ENCODE measurements at places on chromosomes 5 and 9.

GRCh38 chr9:114385397-114386181 is 2.2 kb downstream of the AKNA start:
- peak; percentile 87 for DNase-seq

DNA sequence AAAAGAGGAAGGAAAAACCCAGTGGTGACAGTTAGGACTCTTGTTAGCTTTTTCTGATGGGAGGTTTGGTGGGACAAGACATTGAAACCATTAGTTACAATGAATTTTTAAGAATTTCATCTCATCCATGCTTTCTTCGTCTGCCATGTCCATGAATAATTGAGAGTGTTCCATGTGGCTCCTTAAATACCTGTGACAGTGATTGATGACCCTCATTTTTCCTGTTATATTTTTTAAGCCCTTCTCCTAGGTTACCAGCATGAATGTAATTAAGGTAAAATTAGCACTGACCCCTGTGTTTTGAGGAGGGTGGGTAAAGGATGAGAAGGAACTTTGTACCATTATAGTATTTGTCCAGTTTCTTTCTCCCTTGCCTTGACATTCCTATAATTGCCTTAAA is 23.5 kb upstream of the PHF2 start:
- no peak for DNase-seq

DNA sequence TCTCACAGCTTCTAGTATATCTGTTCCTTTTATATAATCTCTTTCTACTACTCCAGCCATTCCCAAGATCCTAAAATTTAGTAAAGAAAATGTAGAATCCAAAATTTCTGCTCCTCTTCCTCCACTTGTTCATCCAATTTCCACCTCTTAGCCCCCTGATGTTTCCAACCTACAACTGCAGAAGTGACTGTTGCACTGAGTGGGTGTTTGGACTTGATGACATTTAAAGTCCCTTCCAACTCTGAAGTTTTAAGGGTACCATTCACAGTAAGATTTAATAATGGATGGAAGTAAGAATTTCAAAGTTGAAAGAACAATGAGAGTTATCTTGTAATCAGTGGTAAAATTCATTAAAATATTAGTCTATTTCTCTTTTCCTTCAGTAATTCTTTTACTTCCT is 5.5 kb downstream of the DIAPH1 start:
- no peak for DNase-seq

DNA sequence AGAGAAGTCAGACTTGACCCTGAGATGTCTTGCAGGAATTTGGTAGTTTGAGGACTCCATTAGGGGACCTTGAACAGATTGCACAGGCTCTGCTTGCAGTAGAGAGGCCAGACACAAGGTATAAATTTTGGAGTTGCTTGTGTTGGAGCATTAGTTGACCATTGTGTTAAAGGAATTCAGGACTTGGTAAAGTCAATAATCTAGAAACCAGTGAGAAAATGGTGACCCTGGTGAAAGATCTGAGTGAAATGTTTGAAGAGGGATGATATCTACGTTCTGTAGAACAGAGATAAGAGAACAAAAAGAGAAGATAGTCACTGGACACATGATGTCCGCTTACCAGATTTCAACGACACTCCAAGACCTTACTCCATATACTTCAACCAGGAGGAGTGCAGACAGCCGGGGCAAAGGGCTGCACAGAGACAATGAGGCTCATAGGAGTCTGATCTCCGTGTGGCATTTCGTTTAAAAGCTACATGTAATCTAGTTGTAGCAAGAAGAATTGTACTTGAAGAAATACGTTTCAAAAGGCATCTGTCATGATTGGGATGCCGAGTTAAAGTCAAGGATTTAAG is 13.2 kb downstream of the DNAJC25 start:
- DNase-seq, result no peak

GRCh38 chr9:35051069-35051967 is 21.1 kb downstream of the VCP start:
- peak; percentile 45 for DNase-seq

DNA sequence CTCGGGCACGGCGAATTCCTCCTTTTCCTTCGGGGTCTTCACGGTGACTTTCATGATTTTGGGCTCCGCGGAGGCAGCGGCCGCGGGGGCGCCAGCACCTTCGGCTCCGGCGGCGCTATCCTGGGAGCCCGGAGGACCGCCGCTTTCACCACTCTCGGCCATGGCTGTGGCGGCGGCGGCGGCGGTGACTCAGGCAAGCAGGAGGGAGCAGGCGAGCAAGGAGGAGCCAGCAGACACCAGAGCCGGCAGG is 315 bp downstream of the UBQLN1 start:
- DNase-seq, result no peak

DNA sequence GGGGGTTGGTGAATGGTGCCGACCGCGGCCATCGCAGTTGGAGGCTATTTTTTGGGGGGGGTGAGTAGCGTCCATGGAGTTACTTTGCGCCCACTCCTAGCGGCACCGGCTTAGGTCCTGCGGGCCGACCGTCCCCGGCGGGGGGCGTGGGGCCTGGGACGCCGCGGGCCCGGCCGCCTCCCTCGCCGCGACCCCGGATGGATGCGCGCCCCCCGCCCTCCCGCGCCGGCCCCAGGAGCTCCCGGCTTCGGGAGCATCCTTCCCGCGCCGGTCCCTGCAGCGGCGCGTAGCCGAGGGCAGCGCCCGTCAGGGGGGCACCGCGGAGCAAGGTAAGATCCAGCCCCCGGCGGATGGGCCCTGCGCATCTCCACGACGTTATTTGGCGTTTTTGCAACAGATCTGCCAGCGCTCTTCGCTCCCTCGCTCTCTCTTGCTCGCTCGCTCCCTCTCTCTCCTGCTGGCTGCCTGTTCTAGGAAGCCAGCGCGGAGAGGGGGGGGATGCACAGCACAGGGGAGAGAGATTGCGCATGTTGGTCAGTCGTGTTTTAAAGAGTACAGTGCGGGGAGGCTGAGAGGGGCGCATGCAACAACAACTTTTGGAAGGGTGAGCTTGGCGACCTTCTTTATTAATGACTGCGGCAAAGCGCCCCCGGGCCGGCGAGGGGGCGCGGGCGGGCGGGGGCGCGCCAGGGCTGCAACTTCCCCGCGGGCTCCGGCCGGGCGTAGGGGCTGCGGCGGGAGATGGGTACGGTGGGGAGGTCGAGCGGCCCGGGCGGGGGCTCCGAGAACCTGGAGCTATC is 413 bp downstream of the JADE2 start:
- peak; percentile 67 for DNase-seq

DNA sequence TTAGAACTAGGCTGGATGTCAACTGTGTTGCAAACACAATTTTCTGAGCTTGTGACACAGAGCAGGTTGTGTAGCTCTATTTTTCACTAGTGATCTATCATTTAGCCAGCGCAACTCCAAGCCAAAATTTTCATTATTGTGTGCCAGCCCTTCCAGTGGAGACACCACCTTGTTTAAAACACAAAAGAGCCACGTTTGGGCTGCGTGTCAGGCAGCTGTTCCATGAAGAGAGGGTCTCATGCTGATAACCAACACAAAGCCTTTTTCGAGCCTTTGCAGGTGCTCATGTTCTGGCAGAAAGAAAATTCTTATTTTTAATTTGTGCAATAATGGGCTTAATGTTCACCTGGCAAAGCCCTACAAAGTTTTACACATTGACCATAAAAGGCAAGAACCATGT is 237.6 kb upstream of the RGMB start:
- DNase-seq, result no peak

- DNase-seq, result no peak
These were observed 342.2 kb upstream of the SLC30A5 start for GRCh38 chr5:68751661-68752060.

- DNase-seq, result no peak
These were observed 106.8 kb downstream of the FRMD3 start for GRCh38 chr9:83431101-83432060.

GRCh38 chr9:9631284-9631683 is 981.5 kb downstream of the PTPRD start:
- no peak for DNase-seq

- no peak for DNase-seq
These were observed 42.6 kb downstream of the ARHGEF28 start for GRCh38 chr5:73668486-73669111.

DNA sequence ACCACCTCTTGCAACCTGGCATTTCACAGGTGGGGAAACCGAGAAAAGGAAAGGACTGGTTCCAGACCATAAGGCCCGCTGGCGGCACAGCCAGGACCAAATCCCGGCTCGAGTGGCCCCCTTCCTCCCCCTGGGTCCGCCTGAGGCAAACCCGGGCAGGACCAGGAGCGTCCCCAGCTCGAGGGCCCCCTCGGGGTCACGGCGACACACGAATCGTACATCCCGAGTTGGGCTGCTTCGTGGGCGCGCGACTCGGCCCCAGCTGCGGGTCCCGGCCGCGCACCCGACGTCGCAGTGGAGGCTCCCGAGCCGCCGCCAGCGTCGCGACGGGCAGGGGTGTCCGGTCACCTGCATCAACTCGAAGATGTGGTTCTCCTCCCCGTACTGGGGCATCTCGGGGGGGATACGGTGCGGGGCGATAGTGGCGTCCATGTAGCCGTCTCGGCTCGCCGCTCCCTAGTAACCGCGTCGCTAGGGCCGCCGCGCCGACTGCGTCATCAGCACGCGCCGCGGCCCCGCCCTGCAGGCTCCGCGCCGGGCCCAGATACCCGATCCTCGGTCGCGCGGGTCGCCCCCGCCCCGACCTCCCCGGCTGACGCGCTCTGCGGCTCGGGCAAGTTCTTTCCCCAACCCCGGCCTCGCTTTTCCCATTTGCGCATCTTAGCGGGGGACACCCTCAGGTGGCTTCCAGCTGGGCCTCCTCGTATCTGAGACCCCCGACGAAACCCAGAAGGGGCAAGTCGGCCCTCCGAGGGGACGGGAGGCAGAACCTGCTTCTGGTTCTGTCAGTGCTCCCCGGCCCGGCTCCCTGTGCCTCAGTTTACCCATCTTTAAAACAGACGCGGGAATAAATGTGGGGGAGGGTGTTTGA is at the start of gene AK8:
AK8 (minus strand) TSS at position 461 of the 871 bp plus-strand sequence; CDS start at position 432, 29 bp downstream.
- peak; percentile 62 for DNase-seq

DNA sequence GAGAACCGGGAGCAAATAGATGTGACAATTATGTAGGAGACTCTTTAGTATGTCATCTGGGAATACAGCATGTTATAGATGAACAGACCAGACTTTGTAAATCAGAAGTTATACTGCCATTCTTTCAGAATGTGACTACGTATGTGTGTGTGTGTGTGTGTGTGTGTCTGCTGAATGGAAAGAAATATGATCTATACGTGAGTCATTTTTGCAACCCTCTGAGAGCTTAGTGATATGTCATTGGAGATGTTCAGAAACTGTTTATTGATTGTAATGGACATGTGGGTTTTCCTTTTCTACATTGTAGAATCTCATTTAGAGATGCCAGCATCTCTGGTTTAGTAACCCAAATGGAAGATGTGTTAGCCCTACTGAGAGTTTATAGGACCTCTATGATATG is 731.5 kb downstream of the TLE1 start:
- DNase-seq, result no peak

GRCh38 chr5:169626779-169627178 is 10.3 kb upstream of the DOCK2 start:
- no peak for DNase-seq

- no peak for DNase-seq
These were observed 567.9 kb downstream of the TAF11L14 start for GRCh38 chr5:18202164-18202563.

GRCh38 chr9:112360047-112360804 is 19.7 kb upstream of the HSDL2 start:
- DNase-seq, result no peak

DNA sequence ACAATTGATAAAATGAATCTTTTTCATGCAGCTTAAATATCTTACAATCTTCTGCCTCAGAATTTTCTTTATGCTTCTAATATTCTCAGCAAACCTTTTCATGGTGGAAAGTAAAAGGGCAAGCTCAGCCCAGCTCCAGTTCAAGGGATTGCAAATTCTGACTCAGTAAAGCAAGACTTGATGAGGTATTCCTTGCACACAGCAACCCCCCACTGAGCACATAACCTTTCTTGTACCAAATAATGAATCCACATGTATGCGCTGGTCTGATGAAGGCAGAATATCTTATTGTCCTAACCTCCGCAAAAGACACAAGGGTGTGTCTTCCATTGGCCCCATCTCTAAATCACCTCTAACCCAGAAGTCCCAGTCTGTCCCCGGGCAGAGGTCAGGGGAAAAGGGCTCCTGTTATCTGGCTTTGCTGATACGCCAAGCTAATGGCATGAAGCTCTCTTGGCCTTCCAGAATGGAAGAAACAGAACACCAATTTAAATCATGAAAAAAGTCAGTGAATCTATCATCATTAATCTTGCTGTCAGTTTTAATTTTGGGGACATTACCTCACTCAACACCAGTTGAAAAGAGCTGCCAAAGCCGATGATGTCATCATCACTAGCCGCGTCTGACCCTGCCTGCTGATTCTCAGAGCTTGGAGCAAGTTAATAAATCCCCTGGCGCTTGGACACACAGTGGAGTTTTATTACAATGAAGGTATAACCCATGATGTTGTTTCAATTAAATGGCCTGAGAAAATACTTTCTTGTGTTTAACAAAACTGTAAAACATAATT is 592.5 kb upstream of the CLINT1 start:
- no peak for DNase-seq

DNA sequence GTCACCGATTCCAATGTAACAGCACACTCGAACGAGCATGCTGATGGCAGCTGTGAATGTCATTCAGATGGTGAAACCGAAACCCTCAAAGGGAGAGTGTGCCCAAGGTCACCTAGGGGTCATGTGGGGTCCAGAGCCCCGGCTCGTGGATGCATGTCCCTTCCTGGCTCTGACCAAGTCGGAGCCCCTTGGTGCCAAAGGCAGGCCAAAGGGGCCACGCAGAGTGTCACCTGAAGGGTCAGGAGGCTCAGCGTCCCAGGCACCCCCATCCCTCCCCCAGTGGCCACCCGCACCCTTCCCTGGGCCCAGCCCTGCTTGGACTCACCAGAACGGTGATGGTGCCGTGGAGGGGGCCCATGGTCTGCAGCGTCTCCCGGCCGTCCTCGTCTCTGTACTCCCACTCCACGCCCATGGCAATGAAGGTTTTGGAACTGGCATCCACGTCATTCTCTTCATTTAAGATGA is 69.5 kb downstream of the ZNF354C start:
- DNase-seq, result no peak

GRCh38 chr9:107169796-107170195 is 113.3 kb upstream of the RAD23B start:
- no peak for DNase-seq

- no peak for DNase-seq
These were observed 20.6 kb upstream of the IL7R start for GRCh38 chr5:35835796-35836742.

- no peak for DNase-seq
These were observed 1.2 kb downstream of the CDC14B start for GRCh38 chr9:96618209-96619123.

Data from activated gamma-delta T cell treated with Interleukin-2 at 50 U/mL for 16 hours (primary cell).